Neural crest cell (in vitro differentiated cells): ENCODE measurements at places on chromosomes 3 and 15.

- no peak for DNase-seq
Measured at GRCh38 chr3:50913260-50913659, 238.5 kb downstream of the DOCK3 start.

GRCh38 chr3:128492671-128493569, at the start of gene GATA2:
TSS of gene GATA2 (minus strand) at chr3:128493201. CDS start at chr3:128487031, 6,170 bp downstream.
- DNase-seq, result no peak

GRCh38 chr3:14889205-14889604, 58.2 kb upstream of the NR2C2 start:
- DNase-seq, result no peak

DNA sequence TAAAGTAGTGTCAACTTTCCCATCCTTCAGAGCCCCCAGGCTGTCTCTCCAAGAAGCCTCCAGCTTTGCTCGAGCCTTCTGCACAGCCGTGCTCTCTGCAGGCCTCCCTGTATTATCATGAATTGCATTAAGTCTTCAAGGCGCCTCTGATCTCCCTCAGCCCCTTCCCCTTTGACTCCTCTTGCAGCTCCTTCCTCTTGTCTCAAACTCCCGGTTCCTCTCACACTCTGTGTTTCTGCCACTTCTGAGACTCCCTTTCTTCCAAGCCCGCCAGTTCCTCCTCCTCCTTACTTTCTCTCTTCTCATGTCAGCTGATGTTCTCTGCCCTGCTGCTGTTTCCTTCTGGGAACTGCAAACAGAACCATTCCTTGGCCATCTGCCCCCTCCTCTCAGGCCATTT, 418.8 kb downstream of the EPHB1 start:
- no peak for DNase-seq

- DNase-seq, result no peak
Measured at GRCh38 chr3:27653803-27654558, 68.1 kb downstream of the EOMES start.

DNA sequence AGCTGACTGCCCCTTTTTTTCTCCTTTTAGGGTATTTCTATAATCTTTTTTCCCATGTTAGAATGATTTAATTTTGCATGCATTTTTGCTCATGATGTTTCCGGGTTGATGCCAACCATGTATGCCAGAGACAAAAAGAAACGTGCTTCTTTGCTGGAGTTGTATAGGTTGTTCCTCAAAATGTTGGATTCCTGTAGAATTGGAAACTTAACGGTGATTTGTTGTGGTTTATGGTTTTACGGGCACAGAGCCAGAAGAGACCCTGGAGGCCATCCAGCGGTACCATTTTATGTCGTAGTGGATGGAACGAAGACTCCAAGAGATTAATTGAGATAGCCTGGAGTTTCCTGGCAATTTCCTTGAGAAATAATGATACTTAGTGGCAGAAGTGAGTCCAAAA, 481.5 kb upstream of the RGMA start:
- no peak for DNase-seq

DNA sequence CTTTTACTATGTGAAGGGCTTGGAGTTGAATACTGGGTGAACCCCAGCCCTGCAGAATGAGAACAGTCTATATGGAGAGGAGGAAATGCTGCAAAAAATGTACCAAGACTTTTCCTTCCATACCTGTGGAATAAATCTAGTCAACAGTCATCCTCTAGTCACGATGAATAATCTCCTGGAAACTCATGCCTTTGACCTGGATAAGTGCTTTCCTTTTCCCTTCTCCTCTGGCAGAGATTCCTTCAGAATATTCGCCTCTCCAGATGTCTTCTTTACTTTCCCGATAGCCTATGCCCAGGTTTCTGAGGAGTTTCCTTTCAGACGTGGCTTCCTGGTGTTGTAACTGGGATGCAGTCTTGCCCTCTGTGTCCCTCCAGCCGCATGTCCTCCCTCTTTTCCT, 28.1 kb downstream of the CCNL1 start:
- no peak for DNase-seq

DNA sequence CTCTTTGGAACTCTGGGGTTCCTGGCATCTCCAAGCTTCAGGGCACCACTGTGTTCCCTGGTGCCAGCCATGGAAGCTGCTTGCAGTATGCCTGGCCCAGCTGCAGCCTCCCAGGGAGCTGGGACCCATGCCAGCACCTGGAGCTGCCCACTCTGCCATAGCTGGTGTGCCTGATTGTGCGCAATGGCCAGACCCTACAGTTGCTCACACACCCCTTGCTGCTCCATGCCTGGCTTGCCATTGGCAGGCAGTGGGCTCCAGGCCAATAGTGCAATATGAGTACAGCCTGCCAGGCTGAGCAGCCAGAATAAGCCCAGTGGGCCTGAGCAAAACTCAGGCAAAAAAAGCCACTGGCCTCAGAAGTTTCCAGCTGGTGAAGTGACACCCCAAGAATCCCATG, 43.8 kb upstream of the LRRFIP2 start:
- DNase-seq, result no peak

DNA sequence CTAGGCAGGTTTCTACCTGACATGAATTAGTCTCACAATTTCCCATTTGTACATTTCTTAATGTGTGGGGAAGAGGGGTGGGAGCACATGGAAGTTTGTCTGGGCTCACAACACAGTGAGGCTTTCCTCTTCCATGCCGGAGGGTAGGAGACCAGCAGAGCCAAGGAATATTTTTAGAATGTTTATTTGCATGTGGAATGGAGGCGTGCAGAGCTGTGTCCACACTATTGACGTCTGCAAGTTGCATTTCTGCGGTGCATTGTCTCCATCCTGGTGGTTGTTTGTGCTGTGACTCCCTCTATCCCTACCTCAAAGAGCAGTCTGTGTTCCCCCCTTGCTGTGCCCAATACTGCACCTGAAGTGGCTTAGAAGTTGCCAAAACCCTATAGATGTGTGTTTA, 103.1 kb upstream of the LRTM1 start:
- no peak for DNase-seq
